RCC 7860 (cell line): ENCODE measurements at places on chromosomes 11 and 22.
A peak's percentile ranks its signal among the peaks of the same experiment; 100 is the strongest.

DNA sequence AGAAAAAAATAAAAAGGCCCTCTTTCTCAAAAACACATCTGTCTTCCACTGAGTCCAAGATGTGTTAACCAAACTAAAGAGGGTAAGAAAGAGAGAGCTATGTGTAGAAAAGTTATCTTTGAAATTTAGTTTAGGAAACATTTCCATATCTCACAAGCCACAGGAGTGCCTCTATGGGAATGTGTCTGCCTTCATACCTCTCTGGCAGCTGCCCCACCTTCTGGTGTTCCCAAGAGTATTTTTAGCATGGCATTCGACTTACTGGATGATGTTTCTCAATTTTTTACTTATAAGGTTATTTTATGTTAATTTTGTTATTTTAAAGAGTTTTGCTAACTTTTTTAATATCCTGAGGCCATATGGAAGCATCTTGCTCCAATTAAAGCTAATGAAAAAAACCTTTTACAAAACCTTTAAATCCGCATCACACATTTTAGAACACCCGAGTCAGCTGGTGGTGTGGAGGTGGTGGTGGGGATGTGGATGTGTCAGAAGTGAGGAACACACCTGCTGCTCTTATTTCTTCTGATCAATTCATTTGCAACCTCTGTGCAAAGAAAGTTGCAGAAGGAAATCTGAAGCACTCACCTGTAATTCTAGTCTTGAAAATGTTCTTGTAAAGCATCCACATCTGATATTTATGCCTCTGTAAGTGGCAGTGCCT, 112.2 kb downstream of the NCAM1 start:
- no peak for DNase-seq

GRCh38 chr11:109480251-109480650, 58.3 kb downstream of the C11orf87 start:
- DNase-seq: no peak

- DNase-seq: no peak
These were observed 5.9 kb upstream of the VWA5A start for GRCh38 chr11:124109377-124109776.

DNA sequence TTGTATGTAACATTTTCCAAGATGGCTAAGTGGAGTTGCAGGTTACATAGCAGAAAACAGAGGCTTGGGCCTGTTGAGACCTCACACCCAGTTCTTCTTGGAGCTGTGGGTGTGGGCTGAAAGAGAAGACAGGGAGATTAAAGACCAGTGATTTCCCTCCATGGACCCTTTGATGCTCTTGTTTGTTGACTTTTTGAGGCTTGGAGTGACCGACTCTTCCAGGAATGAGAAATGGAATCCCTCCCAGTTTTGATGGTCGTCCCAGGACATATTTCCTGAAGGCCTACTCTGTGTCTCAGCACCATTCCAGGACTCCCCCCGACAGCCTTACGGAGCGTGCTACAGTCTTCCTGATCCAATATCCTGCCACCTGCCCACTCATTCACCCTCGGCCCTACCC, 96.9 kb downstream of the PTPRJ start:
- DNase-seq: no peak

DNA sequence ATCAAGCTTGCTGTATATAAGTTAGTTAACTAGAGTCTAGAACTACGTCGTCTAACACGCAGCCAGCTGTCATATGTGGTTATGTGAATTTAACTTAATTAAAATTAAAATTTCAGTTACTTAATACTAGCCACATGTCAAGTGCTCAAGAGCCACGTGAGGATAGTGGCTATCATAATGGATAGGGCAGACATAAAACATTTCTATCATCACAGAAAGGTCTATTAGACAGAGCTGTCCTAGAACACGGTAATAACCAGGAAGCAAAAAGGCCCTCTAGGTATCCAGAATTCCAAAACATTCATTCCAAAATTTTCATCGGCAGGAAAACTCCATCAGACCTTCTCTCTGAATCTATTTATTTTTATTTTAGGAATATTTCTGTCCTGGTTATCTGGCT, 123.9 kb downstream of the RBFOX2 start:
- DNase-seq: no peak

DNA sequence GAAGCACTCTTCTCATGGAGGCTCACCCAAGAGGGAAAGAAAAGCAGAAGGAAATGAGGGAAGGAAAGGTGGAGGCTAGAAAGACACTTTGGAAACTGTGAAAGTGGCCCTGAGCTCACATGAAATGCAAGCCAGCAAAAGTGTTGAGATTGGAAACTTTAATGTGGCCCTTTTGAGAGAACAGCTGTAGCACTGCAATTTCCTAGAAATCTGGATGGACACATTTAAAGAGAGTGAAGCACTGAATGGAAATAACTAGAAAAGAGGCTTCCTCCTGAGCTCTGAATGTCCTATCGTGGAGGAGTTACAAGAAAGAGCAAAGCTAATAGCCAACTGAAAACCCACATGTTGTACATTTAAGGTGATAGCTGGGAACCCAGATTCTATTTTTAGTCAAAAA, 56.0 kb downstream of the LIF start:
- DNase-seq: no peak

DNA sequence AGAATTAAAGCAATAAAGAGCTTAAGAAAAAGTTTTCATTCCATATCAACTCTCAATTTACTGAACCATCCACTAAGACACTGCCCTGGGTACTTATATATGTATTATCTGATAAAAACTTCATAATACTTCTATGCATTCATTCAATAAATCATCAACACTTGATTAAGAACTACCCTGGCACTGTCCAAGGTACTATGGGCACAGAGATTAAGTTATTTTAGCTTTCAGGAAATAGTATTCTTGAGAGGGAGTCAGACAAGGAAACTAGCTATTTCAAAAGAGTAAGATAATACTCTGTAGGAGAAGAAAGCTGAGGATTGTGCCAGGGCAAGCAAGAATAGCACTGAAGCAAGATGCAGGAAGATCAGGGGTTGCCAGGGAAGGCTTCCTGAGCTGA, 640.8 kb downstream of the FAM181B start:
- DNase-seq: no peak

GRCh38 chr11:19370100-19370861, 129.5 kb upstream of the E2F8 start:
- peak; percentile 36 for DNase-seq

DNA sequence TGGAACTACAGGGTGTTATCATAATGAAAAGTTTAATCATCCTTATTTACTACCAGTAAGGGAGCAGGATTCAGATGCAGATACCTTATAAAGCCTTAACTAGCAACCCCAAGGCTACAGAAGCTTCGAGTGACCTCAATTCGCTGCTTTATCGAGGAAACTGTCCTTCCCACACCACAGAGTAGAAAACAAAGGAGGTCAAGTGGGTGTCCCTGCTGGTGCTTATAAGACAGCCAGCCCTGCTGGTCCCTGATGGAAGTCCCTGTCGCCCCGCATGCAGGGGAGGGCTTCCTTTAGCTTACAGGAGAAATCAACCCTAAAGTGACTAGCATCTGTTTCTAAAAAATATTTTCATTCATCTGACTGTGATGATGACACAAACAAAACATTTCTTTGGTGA, 7.3 kb downstream of the MN1 start:
- DNase-seq: no peak
